Fibroblast of skin of left biceps (primary cell): ENCODE measurements at places on chromosomes 4 and X.

DNA sequence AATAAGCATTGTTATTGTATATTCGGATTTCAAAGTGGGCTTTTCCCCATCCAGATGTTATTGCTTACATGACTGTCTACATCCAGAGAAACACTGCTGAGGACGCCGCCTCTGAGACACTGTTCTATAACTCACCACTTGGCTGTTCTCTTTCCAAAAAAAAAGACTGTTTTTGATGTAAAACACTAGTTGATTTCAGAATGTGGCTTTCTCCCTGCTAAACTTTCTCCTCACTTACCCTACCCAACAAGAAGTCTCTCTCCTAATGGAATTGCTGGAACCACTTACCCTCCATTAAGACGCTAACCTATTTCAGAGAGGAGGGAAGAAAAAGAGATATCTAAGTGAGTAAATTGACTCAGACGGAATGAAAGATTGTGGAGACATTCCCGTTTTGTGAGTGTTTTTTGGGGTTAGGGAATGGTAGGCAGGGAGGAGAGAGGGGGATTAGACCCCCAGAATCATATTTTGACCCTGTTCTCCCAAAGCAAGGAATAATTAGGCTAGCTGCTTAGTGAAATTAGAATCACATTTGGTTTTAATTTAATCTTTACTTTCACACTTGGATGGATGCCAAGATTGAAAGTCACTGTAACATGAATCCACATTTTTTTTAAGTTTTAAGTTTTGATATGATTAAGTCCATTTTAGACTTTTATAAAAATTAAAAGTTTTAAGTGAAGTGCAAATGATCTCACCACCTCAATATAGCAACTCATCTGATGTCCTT, 174.9 kb downstream of the CHIC2 start:
- peak; percentile 39 for DNase-seq

DNA sequence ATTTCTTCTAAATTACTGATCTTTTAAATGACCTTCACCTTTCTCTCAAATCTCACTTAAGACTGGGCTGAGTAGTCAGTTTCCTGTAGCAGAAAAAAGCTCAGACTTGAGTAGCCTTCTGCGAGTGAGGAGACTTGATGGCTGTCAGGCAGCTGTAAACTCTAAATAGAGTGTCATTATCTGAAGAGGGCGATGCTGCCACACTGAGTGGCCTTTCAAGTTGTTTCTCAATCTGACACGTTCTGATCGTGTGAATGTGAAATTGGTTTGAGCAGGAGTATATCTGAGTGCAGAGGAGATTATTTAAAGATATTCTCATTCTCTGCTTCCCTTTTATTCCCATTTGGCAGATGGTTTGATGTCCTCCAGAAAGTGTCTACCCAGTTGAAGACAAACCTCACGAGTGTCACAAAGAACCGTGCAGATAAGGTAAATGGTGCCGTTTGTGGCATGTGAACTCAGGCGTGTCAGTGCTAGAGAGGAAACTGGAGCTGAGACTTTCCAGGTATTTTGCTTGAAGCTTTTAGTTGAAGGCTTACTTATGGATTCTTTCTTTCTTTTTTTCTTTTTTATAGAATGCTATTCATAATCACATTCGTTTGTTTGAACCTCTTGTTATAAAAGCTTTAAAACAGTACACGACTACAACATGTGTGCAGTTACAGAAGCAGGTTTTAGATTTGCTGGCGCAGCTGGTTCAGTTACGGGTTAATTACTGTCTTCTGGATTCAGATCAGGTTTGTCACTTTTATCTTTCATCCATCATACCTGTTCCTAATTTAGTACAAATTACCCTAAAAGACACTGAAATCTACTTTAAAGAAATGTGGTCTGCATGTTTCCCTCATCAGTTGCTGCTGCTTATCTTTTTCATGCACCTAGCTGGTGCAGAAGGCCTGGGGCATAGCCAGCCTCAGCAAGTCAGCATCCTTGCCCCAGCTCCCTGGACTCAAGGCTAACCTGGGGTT, 74.3 kb upstream of the MSANTD1 start:
- no peak for DNase-seq

- peak; percentile 56 for DNase-seq
Measured at GRCh38 chrX:153900831-153901752, 3.4 kb upstream of the AVPR2 start.

DNA sequence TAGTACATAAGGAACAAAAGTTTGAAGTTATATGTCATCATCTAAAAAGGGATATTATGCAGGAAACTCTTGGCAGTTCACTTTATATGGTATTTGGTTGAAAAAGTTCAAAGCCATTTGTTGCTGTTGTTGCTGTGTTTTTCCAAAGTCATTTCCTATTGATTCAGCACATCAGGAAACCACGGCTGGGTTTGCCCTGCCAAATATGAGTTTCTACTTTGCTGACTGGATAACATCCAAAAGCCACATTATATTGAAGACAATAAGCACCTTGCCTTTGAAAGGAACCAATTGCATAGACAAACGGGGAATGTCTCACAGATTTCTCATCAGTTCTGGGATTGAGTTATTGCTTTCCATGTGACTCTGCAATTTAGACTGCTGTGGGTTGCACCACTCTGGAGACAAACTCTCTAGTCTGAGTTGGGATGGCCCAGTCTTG, 206.1 kb downstream of the SLC39A8 start:
- DNase-seq = peak; percentile 8

GRCh38 chrX:153474718-153475117, 4.3 kb upstream of the HAUS7 start:
- no peak for DNase-seq

DNA sequence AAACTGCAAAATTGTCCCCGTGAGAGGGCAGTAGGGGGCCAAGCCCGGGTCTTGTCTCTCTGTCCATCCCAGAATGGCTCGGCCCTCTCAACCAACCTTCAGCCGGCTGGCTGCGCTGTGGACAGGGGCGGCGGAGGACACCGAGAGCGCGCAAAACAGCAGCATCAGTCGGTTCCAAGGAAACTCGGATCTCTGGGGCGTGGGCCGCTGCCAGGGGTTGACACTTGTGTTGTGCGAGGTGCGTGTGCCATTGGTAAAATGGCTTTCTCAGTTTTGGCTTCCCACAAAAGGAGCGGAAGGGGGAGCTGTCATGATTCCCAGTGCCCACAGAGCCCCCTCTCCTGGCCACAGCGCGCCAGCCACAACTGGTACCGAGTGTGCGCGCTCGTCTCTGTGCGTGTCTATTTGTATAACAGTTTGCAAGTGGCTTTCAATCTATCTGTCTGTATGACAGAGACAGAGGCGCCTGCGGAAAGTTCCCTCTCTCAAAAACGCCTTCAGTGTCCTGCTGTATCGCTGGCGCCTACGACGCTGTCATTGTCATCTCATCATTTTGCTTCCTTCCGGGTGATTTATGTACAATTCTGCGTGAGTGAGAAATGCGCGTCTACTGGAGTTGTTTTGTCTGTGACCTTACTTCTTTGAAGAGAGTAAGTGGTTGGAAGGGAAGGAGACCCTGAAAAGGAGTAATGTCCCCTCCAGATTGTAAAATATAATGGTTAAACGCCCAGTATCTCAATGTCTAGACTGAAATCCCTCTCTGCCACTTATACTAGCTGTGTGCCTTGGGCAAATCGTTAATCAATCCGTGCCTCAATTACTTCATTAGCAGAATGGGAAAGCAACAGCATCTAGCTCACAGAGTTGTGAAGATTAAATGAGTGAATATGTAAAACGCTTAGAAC, 1.8 kb downstream of the DKK2 start:
- no peak for DNase-seq

GRCh38 chr4:161448550-161449180, 715.1 kb downstream of the FSTL5 start:
- no peak for DNase-seq

GRCh38 chr4:77286906-77287305, 129.9 kb downstream of the CCNG2 start:
- no peak for DNase-seq

- DNase-seq = no peak
Measured at GRCh38 chrX:150192816-150193215, 170.3 kb upstream of the MAMLD1 start.

GRCh38 chrX:20016616-20016945, 25.7 kb upstream of the BCLAF3 start:
- DNase-seq = no peak

DNA sequence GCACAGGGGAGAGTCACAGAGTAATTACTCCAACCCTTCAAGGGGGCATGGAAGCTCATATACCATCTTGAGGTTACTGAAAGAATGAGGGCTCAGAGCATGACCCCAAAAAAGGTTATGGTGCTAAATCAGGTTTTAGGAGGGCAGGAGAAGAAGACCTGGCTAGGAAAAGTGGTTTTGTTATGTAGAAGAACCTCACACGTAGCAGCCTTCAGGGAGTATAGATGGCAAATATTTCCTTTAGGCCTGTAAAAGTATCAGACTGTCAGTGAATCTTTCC, 102.0 kb upstream of the PDE5A start:
- no peak for DNase-seq

- DNase-seq = no peak
Measured at GRCh38 chr4:15366721-15367120, 61.1 kb upstream of the C1QTNF7 start.

DNA sequence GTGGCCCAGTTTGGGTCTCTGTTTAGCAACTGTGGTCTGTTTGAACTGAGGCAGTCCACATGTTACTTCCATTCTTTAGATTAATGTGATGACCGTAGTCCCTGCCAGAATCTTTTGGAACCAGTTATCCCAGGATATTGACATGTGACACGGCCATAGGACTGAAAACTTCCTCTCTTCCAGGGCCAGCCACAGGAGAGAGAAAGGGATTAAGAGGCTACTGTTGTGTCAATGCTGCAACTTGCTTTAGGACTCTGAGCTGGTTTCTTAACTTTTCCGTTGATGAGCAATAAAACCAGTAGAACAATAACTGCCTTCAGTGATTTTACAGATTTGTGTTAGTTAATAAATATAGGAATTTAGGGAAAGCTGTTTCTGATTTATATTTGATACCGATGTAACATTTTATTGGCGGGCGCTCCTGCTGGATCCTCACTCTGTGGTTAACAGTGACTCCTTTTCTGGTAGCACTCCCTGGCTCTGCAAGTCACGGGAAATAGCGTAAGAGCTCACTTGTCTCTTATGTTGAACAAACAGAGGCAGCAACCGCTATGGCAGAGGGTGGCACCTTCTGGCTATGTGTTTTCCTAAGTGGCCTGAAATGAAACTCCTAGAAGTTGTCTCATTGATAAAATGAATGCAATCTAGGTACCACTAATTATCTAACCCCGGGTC, 2.5 kb downstream of the TENM3 start:
- DNase-seq = peak; percentile 49

DNA sequence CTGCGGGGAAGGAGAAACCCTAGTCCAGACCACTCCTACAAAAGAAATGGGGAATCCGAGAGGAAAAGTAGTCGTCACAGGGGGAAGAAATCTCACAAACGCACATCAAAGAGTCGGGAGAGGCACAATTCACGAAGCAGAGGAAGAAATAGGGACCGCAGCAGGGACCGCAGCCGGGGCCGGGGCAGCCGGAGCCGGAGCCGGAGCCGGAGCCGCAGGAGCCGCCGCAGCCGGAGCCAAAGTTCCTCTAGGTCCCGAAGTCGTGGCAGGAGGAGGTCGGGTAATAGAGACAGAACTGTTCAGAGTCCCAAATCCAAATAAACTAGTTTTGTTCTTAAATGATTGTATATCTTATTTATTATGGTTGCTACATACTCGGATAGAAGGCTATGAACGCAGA, 31.7 kb downstream of the AP1S2 start:
- DNase-seq = no peak

GRCh38 chrX:110268886-110269285, 49.0 kb downstream of the AMMECR1 start:
- no peak for DNase-seq

GRCh38 chr4:181569553-181569952, 673.6 kb upstream of the TENM3 start:
- DNase-seq = peak; percentile 25

- DNase-seq = no peak
Measured at GRCh38 chr4:62952366-62952765, 1456.9 kb downstream of the TECRL start.

- DNase-seq = no peak
Measured at GRCh38 chr4:60002603-60003337, 1197.4 kb upstream of the ADGRL3 start.

- DNase-seq = no peak
Measured at GRCh38 chr4:31548021-31548420, 827.9 kb downstream of the PCDH7 start.

GRCh38 chrX:106905064-106905708, 2.0 kb upstream of the RIPPLY1 start:
- DNase-seq = no peak

DNA sequence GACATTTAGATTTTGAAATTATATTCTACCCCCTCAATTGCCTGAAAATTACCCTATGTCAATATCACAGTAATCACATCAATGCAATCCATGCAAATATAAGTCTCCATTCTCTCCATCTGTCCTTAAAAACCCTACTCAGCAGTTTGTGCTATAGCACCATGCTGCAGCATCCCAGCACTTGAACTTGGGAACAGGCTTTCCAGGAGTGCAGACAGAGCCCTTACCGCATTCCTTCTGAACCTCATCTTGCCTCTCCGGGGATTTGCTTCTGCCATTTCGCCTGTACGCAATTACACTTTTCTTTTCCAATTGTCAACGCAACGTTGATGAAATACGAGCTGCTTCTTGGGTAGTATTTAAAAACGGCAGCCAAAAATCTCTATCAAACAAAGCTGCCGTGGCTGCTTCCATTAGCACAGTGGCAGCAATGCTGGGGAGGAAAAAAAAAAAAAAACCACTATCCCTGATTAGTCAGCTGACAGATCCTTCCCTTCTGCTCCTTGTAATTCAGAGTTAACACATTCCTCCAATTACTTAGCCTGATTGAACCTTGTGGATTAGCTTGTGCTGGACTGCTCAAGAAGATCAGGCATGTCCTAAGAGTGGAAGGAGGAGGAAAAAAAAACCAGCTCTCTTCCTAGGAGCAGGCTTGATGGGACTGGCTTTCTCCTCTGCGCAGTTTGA, 65.6 kb downstream of the MCF2 start:
- peak; percentile 4 for DNase-seq
